ELF-1 (cell line): ENCODE measurements at places on chromosomes 3 and 15.
A peak's percentile ranks its signal among the peaks of the same experiment; 100 is the strongest.

- DNase-seq, result no peak
Measured at GRCh38 chr3:82143661-82144412, 382.4 kb upstream of the GBE1 start.

DNA sequence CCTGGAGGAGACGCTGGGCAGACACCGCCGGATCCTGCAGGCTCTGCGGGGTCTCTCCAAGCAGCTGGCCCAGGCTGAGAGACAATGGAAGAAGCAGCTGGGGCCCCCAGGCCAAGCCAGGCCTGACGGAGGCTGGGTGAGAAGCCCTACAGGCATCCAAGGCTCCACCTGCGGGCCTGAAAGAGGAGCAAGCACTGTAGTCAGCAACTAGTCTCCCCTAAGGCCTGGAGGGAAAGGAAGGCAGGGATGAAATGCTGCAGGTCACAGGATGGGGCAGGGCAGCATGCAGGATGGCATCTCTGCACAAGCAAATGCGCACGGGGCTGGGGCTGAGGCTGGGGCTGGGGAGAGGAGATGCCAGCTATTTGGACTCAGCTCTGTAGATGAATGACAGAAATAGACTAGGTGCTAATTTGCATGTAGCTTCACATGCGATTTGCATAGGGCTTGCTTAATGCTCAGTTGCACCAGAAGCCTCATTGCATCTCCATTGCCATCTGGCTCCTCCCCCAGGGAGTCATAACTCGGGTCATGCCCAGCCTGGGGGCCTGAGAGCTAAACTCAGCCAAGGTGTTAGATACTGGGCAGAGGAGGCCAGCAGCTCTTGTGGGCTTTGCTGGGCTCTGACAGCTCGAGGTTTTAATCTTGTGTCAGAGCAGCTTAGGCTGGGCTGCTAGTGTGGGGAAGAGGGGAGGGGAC is 5.2 kb upstream of the CPLX3 start:
- DNase-seq, result peak; percentile 89

DNA sequence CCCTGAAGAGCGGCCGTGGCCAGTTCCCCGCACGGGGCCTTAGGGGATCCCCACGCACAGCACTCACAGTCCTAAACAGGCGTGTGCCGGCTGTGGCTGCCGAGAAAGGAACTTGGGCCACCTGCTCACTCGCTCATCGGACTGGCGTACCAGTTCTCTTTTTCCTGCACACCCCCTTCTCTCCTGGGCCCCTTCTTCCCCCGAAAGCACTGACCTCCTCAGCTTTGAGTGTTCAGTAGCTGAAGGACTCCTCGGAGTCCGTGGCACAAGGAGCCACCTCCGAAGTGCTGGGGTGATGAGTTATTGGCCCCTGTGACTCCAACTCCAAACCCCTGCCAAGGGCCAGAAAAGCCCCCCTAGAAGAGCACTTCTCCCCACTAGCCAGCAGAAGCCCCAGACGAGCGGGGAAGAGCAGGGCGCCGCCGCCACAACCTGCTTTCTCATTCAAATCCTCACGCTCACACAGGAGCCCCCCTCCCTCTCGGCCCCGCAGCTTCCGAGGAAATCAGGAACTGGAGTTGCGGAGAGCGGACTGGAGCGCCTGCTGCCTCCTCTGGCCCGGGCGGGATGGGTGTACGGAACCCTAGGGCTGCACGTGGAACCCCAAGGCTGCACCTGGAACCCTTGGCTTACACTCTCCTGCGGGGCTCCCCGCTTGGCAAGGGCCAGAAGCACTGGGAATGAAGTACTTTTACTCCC is at the start of gene PLCH1:
Gene PLCH1, minus strand, starts transcription at position 446 of the 699 bp plus-strand sequence. CDS start 40,847 bp downstream, outside the sequence.
- DNase-seq, result peak; percentile 91

DNA sequence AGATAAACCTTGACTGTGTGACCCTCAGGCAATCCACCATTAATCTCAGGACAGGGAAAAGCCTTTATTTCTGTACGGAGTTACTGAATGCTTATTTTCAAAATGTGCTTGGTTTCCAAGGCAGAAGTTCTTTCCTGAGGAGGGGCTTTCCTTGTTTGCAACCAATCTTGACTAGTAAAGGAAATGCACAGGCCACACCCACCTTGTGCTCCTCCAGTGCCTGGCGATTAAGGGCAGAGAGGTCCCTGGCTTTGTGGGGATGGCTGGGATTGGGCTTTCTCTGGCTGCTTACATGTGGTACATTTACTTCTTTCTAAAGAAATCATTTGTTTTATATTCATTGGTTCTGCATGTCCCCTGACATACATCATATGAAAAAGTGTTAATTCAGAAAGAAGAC is 47.8 kb downstream of the ZNF621 start:
- DNase-seq, result no peak

- DNase-seq, result no peak
Measured at GRCh38 chr3:66642484-66642883, 141.7 kb upstream of the LRIG1 start.

DNA sequence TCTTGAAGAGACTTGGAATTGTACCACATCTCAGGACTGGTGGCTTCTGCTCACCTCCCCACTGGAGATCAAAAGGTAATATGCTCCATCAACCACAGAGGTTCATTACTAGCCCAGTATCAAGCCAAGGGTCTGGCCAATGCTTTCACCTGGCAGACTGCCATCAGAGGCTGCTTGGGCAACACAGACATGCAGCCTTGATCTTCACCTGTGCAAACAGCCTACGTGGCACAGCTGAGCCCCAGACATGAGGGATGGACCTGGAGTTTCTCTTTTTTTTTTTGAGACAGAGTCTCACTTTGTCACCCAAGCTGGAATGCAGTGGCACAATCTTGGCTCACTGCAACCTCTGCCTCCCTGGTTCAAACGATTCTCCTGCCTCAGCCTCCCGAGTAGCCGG is 105.6 kb upstream of the HES1 start:
- DNase-seq, result no peak

- peak; percentile 41 for DNase-seq
Measured at GRCh38 chr3:8629151-8630021, 15.2 kb downstream of the SSUH2 start.

DNA sequence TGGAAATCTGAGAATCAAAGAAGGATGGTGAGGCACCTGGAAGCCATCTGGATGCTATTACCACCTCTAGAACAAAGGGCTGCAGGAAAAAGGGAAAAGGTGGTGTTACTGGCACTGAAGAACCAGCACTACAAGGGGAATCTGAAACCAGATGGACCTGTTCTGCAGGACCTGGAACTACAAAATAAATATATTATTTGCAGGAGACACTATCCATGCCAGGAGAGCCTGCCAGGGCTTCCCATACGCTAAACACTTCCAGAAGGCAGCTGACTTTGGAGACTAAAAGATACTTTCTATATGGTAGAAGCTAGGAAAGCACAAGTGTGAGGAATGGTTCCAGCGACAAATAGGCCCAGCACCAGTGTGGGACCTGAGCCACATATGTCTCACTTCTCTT is 83.4 kb upstream of the POU1F1 start:
- DNase-seq, result peak; percentile 4

DNA sequence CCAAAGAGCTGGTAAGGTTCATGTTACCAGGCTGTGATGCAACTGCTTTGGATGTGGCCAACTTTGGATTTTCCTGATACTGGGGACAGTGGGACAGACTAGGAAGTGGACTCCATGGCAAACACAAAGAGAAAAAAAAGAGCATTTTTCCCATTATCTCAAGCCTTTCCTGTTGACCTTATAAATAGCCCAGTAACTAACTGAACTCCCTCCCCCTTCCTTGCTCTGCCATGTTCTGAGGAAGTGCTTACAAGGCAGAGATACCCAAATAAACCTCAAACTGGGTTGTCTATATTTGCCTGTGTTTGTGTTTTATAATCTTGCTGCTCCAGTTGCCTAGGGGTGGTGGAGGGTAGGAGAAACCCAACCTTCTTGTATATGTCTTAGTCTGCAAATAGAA is 27.3 kb upstream of the SLC9A9 start:
- no peak for DNase-seq

GRCh38 chr3:190497811-190498210 is 16.1 kb upstream of the IL1RAP start:
- DNase-seq, result no peak

GRCh38 chr3:16241225-16241624 is 23.5 kb downstream of the DPH3 start:
- no peak for DNase-seq

DNA sequence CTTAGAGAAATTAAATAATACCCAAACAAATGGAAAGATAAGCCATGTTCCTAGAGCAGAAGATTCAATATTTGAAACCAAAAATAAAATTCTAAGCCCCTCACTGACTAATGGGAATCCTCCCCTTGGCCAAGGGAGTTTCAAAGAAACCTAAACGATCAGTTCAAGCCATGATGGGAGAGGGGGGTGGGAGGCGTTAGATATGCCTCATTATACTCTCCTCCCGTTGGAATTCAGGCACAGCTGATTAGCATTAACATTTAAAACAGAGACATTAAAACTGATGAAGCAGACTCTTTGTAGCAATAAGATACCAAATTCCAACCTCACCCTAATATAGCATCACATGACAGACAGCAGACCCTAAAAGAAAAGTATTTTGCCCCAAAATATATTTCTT is 32.9 kb downstream of the OCA2 start:
- DNase-seq, result no peak

GRCh38 chr3:172082820-172083513 is 43.6 kb downstream of the FNDC3B start:
- no peak for DNase-seq

DNA sequence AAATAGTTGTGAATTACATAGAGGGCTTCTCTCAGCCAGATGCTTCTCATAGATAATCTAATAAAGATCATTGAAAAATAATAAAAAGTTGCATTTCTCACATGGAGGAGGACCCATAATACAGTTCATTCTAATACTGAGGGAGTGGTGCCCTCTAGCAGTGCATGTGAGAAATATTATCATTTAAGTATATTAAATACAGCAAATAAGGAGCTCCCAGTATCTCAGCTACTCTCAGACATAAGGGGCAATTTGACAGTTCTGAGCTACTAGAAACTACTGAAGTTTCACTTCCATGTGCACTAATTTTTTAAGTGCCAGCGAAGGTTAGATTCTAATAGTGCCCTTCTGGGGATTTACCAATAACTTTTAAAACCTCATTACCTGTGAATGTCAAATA is 188.3 kb downstream of the IL5RA start:
- no peak for DNase-seq

DNA sequence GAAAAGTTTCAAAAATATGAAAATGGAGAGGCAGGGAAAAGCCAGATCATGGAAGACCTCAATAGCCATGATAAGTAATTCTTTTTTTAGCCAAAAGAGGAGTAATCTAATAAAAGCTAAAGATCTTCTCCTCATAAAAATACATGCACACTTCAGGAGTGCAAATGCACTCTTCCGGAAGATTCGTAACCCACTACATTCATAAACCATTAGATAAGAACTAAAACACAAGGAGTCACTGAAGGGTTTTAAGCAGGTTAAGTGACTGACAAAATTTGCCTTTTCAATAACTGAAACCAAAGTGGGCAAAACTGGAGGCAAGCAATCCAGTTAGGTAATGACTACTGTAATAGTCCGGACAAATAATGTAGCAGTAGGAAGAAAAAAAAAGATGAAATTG is 46.0 kb downstream of the UBE3A start:
- no peak for DNase-seq

DNA sequence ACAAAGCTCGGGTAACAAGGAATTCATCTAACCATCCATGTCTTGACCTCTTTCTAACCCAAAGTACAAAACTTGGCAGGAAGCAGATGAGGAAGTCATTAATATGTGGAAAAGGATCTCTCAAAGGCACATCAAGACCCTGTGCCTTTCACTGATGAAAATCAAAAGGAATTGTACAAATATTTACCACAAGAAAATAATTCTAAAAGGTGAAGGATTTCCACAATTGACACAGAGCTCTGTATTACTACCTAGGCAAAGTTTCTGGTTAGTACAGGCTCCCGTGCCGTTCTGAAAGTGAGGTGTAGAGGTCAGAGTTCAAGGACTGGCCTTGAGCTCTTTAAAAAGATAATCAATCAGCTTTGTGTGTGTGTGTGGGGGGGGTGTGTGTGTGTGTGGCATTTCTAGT is 239.7 kb upstream of the ICE2 start:
- no peak for DNase-seq

DNA sequence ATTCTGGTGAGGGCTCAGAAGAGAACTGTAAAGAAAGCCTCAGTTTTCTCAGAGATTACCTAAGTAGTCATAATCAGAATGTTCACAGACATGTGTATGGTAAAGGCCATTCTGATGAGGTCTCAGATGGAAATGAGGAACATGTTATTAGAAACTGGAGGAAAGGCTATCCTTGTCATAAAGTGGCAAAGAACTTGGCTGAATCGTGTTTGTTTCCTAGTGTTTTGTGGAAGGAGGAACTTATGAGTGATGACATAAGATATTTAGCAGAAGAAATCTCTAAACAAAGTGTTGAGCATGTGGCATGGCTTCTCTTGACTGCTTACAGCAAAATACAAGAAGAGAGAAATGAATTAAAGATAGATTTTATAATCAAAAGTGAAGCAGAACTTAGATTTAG is 12.8 kb upstream of the KLHL40 start:
- no peak for DNase-seq

DNA sequence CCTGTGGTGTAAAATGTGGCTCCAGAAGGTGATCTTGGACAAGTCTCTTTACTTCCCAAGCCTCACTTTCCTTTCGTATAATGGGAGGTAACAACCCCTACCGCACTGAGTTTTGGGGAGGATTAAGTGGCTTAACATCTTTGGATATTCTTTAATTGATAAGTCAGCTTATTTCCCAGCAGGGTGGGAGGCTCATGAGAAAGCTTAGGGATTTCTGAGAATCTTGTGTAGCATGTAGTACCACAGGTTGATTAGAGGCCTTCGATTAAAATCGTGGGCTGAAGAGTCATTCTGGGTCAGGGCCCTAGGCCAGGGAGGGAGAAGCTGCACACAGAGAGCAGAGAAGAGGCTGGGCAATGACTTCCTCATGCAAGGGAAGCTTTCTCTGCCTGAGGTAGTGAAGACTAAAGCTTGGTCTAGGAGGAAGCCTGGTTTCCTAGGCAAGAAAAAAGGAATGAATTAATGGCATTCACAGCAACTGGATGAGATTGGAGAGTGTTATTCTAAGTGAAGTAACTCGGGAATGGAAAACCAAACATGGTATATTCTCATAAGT is 1.5 kb upstream of the NMNAT3 start:
- no peak for DNase-seq
